ENCODE measurements at places on chromosomes 3 and 15.

DNA sequence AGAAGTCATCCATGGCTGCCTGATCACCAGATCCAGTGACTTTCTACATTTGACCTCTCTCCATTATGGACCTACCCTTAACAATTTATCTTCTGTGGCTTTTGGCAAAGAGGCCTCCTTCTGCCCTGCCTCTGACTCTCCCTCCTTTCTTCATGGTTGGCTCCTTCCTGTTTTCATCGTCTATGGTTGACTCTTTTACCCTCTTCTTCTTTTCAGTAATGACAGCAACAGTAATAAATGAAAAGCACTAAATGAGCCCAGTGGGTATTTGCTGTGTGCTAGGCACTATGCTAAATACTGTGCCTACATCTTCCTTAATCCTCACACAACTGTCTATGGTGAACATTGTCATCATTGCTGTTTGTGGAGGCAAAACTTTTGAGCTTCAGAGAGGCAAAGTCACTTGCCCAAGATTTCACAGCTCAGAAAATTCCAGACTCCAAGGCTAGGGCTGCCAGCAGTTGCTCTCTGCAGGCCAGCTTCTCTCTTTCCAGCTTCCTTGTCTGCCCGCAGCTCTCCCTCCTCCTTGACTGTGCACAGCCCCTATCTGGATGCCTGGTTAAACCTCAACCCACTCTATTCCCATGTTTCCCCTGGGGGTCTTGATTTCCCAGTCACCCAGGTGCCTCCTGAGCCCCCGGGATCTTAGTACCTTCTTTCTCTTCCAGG, 24.6 kb downstream of the ITPR1 start:
- no peak for DNase-seq

GRCh38 chr3:179373938-179374337, 26.4 kb downstream of the MFN1 start:
- no peak for DNase-seq

- DNase-seq = no peak
These were observed 23.5 kb downstream of the TPRG1 start for GRCh38 chr3:189195302-189195701.

- no peak for DNase-seq
These were observed 6.5 kb upstream of the HPS3 start for GRCh38 chr3:149122721-149123578.

GRCh38 chr3:28595372-28595771, 246.7 kb upstream of the AZI2 start:
- no peak for DNase-seq

DNA sequence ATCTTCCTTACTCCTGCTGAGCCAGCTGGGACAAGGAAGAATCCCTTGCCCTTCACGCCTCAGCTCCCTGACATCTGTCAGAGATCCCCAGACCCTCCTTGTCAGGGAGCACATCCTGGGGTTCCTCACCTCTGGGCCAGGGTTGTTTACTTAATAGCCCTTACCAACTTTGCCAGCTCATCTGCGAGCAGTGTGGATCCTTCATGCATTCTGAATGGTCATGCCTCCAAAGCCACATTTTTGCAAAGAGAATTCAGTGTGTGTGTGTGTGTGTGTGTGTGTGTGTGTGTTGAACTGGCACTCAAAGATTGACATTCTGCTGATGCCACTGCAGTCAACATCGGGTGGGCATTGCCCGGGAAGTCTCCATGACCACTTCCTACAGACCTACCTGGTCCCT, 112.6 kb downstream of the SLC49A4 start:
- DNase-seq = no peak

DNA sequence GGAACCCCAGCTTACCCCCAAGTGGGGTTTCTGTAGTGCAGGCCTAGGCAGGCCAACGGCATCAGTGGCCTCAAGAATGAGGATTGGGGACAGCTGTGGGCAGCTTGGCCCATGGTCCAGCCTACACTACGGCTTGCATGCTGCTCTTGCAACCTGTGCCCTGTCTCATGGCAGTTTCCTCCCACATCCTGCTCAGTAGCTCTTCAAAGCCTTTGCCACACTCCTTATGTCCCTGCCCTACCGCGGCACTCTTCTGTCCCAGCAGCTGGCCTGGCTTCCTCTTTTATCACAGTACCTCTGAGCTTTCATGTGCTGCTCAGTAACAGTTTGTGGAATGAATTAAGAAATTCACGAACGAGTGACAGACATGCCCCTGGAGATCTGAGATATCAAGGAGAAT, 431.0 kb downstream of the EPHB1 start:
- DNase-seq = no peak

DNA sequence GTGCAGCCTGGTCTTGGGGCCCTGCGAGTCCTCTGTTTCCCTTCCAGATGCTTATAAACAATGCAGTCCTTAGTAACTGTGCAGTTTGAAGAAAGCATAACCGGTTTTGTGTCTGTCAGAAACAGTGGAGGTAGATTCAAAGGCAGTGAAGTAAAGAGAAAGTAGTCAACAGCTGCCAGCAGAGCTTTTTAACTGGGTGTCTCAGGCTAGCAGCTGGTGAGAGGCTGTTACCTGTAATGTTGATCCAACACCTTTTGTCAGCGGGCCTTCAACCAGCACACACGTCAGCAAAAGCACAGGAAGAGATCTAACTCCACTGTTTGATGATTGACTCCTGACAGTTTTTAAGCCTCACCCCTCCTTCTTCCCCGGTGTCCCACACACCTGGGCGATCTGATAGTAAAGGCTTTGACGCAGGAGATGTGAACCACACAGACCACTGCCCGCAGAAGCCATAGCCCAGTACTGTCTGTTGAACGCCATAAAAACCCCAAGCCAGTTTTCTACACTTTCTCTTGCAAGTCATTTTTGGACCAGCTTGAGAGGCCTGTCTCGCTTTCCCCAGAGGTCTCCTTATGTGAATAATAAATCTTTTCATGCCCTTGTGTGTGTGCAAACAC, 178.0 kb downstream of the FMN1 start:
- no peak for DNase-seq

DNA sequence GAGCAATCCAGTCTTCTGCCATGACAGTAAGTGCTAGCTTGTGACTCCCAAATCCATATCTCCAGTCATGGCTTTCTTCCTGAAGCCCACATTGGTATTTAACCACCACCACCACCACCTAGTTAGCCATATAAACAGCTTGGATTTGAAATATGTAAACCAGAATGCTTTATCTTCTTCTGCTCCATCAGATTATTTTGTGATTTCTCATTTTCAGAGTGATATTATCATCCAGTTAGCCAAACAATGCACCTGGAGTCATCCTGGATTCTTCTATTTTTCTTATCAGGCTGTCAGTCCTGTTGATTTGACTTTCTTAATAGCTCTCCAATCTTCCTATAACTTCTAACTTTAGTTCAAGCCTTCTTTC, 124.3 kb upstream of the PTX3 start:
- DNase-seq = no peak

- no peak for DNase-seq
These were observed 302.5 kb upstream of the GADL1 start for GRCh38 chr3:31196881-31197364.
